ENCODE measurements at places on chromosomes 7 and 10.

DNA sequence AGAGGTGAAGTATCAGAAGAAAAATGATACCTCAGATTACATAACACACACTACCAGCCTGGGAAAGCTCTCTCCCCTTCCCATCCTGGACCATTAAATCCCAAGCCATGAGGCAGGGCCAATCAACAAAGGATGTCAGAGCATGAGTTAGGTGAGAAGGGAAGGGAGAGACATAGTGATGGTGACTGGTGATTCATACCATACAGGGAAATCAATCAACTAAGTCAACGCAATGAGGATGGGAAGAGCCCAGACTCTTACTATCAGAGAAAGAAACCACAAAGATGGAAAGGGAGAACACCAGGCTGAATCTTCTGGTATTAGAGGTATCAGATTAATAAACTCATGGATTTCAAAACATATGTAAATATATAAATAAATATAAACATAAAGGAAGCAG, 185.4 kb downstream of the KMT2E start:
- no peak for DNase-seq

- no peak for DNase-seq
Measured at GRCh38 chr7:148747274-148747673, 48.6 kb downstream of the CUL1 start.

GRCh38 chr10:5575482-5576153, 50.9 kb downstream of the CALML3 start:
- DNase-seq = no peak

DNA sequence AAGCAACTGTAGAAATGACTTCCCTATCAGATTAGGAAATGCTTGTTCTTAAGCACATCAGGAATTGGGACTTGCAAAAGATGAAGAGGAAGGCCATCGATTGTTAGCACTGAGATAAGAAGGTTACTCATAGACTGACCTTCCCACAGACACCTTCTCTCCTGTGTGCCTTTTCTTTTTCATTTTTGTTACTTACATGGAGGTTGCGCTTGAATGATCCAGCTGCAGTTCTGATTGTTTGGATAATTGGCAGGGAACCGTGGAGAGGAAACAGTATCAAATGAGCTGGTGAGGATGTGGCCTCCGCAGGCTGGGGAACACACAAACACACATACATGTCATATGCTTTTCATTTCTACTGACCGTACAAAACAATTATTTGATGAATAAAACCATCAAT, 134.9 kb upstream of the RSU1 start:
- DNase-seq = no peak

DNA sequence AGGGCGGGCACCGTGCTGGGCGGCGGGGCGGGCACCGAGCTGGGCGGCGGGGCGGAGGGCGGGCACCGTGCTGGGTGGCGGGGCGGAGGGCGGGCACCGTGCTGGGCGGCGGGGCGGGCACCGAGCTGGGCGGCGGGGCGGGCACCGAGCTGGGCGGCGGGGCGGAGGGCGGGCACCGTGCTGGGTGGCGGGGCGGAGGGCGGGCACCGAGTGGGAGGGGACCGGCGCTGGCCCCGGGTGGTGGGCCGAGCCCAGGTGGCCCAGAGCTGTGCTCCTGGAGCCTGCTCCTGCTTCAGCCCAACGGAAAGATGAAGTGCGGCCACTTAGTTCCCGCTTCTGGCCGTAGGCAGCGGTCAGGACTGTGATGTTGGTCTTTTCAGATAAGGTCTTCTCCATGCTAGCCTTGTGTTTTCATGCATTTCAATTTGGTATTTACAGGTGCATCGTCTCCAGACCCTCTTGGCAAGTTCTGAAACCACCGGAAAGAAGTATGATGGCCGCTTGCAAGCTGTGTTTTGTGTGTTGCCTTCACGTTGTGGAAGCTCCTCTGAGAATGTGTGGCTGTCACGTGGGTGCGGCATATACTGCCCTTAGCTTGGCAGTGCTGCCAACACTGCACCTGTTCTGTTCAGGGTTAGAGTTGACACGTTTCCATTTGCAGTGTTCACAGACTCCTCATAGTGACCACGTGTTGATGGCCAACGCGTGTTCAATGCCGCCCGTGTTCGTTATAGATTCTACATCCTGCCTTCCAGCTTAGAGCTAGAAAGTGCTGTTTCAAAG, 25.2 kb downstream of the IQCE start:
- DNase-seq = no peak

- no peak for DNase-seq
Measured at GRCh38 chr10:24096281-24096680, 112.7 kb upstream of the KIAA1217 start.

GRCh38 chr10:119207713-119208552, 562 bp downstream of the GRK5 start:
- no peak for DNase-seq

DNA sequence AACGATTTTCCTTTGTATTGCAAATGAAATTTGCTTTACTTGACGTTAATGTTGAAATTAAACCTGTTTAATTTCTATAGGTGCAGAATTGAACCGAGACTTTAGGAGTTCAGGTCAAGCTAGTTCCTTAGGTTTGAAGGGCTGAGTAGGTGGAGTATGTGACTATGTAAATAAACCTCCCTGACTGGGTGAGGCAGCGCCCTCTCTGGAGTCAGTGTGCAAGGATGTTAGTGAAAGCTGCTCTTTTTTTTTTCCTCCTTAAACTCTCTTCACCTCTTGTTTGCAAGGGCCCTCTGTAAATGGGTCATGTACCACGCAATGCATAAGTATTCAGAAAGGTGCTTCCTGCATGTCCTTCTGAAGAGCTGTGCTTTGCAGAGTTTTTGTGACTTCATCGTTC, 33.8 kb downstream of the GALNT17 start:
- no peak for DNase-seq

DNA sequence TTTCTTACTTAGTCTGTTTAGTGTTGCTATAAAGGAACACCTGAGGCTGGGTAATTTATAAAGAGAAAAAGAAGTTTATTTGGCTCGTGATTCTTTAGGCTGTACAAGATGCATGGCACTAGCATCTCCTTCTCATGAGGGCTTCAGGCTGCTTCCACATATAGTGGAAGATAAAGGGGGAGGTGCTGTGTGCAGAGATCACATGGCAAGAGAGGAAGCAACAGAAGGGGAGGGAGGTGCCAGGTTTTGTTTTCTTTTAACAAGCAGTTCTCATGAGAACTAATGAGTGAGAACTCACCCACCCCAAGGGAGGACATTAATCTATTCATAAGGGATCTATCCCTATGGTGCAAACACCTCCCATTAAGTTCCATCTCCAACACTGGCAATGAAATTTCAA, 17.3 kb downstream of the CYP2E1 start:
- DNase-seq = no peak

DNA sequence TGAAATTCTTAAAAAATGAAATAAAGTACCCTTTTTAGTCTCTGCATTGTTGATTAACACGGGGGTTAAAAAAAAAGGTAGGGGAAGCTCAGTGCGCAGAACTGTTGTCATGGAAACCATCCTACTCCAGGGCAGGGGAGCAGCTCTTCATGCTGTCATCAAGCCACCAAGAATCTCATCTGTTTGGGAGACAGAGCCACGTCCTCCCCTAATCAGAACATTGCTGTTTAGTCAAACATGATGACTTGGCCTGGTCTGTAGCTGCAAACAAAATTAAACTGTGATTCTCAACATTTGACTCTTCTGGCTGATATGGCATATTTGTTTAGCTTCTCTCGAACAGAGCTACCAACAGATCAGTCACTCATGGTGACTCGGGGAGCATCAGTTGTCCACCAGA, 254.4 kb upstream of the KLF14 start:
- DNase-seq = no peak

- no peak for DNase-seq
Measured at GRCh38 chr7:151867912-151868311, 9.0 kb downstream of the PRKAG2 start.

DNA sequence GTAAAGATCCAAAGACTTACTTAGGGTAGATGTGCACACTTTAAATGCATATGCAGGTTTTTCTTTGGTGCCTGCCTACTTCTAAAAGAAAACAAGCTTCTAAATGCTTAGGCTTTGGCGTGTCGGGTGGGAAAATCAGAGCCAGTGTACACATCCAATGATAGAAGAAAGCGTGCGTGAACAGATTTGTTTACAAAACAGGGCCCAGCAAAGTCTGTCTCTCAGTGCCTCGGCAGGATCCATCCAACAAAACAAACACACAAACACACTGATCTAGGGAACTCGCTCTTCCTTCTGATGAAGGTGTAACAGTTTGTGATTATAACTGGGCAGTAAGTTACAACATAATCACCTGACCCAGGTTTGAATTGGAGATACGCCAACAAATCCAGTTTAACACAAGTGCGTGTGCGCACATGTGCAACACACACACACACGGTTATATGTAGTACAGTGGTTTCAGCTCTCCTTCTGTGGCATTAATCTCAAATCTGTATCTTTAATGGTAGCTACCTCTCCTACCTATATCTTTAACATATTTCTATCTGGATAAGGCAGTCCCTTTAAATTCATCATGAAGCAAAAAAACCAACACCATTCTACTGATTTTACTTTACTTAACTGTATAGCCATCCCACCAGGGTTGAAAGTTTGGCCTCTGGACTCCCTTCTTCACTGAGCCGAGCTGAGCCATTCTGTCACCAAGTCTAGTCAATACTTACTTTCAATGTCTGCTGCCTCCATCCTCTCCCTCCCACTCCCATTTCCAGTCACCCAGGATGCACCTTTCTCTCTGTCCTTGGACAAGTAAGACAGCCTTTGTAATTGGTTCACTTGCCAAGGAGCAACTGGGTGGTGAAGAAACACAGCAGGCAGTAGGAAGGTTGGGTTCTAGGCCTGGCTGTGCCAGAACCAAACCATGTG, 184.4 kb upstream of the KLF14 start:
- DNase-seq = no peak

- DNase-seq = no peak
Measured at GRCh38 chr7:26497801-26498596, 206.3 kb downstream of the SNX10 start.

- no peak for DNase-seq
Measured at GRCh38 chr10:97069576-97070362, 116.0 kb downstream of the SLIT1 start.

DNA sequence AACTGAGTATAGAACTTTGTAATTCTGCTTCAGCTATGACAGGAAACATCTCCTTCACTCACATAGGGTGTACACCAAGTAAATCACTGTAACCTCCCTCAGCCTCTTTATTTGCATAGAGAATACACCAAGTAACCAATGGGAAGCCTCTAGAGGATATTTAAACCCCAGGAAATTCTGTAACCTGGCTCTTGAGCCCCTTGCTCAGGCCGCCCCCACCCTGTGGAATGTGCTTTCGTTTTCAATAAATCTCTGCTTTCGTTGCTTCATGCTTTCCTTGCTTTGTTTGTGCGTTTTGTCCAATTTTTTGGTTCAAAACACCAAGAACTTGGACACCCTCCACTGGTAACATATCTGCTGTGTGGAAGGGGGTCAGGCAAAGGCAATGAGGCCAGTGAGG, 60.2 kb downstream of the CLRN3 start:
- DNase-seq = no peak

- no peak for DNase-seq
Measured at GRCh38 chr7:25068502-25069213, 56.4 kb downstream of the CYCS start.

GRCh38 chr10:100696477-100696901, 48.9 kb upstream of the PAX2 start:
- no peak for DNase-seq

- no peak for DNase-seq
Measured at GRCh38 chr10:58743466-58744115, 230.9 kb downstream of the BICC1 start.

GRCh38 chr7:18515067-18515466, 19.5 kb downstream of the HDAC9 start:
- no peak for DNase-seq

- DNase-seq = no peak
Measured at GRCh38 chr10:63205421-63205820, 72.3 kb downstream of the NRBF2 start.

DNA sequence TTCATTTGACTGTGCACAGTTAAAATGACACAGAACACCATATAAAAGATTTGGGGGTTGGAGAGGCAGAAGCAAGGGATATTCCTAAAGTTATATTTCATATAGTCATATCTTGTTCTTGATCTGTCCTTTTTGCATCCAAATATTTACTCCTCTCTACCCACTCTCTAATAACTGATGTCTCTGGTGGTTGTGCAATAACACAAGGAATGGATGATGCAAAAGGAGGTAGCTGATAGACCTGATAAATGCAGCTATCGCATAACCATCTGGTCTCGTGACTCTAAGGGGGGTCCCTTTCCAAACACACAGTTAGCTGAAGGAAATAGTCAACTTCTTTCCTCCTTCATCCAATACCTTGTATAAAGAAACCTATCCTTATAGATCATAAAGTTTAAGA, 123.1 kb downstream of the POLR1F start:
- no peak for DNase-seq

DNA sequence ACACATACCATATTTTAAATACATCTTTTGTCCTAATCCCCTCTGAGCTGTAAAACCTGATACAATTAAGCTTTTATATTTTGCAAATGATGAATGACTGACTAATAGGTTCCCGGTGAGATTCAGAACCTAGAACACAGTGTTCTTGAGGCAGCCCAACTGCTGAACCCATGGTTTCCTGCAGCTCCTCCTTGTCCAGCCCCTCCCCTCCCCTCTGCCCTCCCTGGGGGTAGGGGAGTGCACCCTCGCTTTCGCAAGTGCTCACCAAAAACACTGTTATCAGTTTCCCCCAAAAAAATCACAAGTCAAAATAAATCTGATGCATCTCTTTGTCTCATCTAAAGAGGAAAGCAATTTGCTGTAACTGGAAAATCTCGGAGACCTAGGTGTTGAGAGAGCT, 602.8 kb downstream of the KCNMA1 start:
- DNase-seq = no peak

DNA sequence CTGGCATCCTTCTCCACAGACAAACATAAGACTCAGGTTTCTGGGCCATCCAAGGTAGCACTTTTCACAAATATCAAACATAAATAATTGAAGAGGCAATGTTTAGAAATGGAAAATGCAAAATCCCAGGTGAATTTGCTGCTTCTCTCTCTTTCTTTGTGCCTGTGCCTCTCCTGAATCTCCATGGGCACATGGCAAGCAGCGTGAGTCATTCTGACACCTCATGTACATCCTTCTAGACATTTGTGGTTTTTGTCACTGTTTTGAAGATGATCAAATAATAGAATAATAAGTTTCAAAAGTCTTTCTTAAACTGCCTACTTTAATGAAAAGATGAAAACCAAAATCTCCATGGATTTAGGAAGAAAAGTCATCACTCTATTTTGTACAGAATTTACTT, 60.3 kb upstream of the RAB11FIP2 start:
- DNase-seq = no peak

DNA sequence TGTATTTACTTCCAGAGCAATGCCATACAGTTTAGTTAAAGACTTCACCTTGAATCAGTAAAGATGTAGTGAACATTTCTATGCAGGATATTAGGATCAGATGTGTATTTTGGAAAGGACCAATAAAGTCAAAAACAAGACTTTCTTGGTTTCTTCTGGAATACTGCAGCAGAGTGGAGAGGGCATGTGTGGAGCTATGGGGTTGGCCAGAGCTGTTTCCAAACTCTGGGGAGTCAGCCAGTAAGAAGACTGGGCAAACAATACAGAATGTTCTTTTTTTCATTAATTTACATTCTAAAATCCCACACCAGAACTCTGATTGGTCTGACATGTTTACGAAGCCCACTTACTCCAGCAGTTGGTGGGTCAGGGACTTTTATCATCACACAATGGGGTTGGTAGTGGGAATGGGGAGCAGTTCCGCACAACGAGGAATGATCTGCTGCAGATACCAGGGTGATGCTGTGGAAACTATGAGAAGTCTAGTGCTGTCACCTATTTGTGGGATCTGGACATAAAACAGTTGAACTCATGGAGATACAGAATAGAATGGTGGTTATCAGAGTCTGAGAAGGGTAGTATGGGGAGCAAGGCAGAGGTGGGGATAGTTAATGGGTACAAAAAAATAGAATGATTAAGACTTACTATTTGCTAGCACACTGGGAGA, 267.7 kb downstream of the MALRD1 start:
- no peak for DNase-seq
